ENCODE measurements at places on chromosomes 6 and 20.

DNA sequence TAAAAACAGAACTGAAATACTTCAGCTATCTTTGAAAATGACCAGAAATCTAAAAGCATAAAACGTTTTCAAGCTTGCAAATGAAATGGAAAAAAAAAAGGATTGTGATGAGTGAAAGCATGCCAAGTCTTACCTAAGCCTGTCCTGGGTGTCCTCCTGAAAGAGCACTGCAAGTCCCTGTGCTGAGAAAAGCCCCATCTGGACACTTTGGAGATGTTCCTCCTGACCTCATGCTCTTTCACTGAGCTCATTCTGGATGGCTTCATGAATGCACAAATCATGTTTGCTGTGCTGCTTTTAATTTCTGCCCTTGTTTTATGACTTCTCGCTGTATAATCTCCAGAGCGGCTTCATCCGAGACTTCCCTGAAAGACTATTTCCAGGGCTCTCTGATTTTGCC is 136.0 kb downstream of the SOD2 start:
- no peak for DNase-seq

DNA sequence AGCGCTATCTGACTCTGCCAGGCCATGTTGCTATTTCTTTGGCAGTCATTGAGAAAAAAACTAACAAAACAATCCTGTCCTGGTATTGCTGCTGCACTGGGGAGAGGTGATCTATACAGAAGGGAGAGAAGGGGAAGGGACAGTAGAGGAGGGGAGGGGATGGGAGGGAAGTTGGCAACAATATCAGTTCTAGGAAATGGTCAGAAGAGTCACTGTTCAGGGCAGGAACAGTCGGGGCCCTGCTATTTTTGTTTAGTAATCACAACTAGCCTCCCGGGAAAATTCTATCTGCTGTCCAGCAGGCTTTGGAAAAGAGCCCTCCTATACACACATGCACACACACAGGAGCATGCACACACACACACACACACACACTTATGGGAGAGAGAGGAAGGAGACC is 142.3 kb upstream of the CARMIL1 start:
- no peak for DNase-seq

GRCh38 chr6:159359581-159360297 is 190.5 kb downstream of the FNDC1 start:
- no peak for DNase-seq

DNA sequence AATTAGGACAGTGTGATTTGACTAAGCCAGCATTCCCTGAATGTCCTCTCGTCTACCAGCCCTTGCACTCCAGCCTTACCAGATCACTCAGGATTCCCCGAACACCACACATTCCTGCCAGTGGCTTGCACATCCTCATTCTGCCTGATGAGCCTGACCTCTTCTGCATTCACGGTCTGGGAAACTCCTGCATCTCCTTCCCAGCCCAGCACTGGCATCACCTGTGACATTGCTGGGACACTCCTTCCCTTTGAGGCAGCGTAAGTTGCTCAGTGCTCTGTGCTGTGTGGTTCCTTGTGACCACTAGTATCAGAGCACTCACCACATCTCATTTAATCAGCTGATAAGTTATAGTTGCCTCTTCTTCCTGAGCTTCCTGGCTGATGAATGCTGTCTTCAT is 17.3 kb downstream of the NCOA7 start:
- DNase-seq = no peak

- no peak for DNase-seq
These were observed 48.0 kb upstream of the FOXQ1 start for GRCh38 chr6:1263850-1264377.

DNA sequence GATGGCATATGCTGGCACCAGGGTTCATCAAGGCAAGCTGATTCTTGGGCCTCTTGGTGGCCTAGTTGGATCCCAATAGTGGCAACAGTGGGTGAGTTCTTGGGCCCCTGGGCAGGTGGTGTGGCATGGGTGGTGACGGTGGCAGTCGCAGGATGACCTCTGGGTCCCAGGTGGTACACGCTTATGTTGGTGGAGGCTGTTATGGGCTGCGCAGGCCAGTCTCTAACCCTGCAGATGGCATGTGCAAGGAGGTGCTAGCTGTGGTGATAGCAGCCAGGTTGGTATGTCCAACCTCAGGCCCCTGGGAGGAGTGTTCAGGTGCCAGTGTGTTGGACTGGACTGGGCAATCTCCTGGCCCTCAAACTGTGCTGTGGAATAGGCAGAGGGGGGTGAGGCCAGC is 46.2 kb downstream of the CYB5R4 start:
- no peak for DNase-seq

- no peak for DNase-seq
These were observed 32.5 kb upstream of the MAS1 start for GRCh38 chr6:159858259-159858658.

DNA sequence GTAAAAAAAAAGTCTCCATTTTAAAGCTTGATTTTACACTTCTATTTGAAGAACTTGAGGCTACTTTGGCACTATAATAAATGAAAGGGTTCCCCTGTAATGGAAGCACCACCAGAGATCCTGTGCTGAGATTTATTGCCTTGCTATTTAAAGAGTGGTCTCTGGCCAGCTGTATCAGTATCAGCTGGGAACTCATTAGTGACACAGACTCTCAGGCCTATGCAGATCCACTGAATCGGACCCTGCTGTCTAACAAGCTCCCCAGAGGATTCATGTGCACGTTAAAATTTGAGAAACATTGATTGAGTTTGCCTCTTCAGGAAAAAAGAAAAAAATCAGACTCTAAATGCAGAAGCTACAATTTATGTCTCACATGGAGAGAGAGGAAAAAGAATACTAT is 299.9 kb upstream of the BMP2 start:
- no peak for DNase-seq

- DNase-seq = no peak
These were observed 552.4 kb downstream of the RFPL4B start for GRCh38 chr6:112899541-112899940.

DNA sequence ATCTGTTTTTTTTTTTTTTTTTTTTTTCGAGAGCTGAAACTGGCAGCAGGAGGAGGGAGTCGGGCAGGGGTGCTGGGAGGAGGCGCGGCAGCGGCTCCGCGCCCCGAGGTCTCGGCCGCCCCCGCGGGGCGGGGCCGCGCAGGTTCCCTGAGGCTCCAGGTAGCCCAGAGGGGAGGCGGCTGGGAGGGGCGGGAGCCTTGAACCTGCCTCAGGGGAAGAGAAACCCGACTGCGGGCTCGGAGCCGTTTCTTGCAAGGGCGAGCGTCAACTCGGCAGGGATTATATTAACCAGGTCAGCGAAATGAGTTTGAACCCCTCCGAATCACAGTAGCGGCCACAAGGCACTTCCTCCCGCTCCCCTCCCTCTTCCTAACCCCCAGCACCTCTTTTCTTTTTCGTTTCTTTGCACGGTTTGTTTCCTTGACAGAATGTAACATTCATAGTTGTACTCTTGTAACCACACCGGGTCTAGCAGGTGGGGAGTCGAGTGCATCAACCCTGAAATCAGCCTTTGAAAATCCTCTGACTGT is 2.0 kb downstream of the MYB start:
- DNase-seq = peak; percentile 49

DNA sequence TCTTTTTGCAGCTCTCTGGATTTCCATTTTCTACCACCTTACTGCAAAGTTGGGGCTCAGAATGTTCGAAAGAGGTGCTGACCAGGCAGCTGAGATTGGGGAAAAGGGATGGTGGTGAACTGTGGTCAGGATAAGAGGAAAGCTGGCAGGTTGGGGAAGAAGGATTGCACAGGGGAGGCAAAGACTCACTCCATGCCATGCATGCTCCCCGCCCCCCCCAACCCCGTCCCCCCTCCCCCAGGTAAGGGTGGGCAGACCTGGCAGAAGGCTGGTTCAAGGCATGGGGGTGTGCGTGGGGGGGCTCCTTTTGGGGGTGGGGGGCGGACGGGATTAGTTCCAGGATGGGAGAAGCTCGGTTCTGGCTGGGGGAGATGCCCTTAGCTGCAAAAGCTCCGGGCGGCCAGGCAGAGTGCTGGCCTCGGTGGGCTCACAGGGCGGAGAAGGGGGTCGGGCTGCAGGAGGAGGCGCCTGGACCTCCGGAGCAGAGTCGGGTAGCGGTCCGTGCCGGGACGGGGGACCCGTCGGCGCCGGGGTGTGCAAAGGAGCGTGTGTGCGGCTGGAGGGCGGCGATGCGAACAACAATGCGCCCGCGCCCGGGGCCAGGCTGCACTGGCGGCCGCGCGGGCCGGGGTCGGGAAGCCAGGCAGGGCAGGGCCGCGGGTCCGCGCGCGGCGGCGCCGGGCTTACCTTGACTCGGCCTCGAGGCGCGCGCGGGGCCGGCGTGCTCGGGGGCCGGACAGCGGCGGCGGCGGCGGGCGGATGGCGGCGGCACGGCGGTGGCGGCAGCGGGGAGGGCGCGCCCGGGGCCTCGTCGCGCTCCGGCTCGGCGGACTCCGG is 880 bp downstream of the ADNP start:
- no peak for DNase-seq

DNA sequence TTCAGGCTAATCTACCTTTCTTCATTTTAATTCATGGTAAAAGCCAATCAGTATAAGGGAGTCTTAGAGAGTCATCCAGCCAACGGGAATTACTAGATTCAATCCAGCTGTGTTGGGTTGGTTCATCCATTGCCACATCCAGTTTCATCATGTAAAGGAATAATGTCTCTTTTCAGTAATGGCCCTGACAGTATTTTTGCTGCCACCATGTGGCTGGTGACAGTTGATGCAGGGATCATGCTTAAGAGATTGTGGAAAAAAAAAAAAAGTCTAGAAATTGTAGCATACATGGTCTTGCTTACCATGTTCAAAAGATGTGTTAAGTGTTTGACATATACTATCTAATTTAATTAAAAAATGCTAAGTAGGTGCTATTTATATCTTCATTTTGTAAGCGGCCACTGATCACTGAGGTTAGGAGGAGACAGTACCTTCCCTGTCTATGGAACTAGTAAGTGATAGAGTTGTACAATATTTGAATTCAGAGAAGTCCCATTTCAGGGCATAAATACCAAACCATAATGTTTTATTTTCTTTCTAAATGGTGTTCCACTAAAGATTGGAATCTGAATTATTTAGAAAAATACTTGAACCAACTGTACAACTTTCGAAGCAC is 135.9 kb downstream of the KHDRBS2 start:
- DNase-seq = no peak

- no peak for DNase-seq
These were observed 32.7 kb downstream of the PLN start for GRCh38 chr6:118580585-118581419.

- DNase-seq = no peak
These were observed 150.9 kb downstream of the MYLK4 start for GRCh38 chr6:2599817-2600216.

DNA sequence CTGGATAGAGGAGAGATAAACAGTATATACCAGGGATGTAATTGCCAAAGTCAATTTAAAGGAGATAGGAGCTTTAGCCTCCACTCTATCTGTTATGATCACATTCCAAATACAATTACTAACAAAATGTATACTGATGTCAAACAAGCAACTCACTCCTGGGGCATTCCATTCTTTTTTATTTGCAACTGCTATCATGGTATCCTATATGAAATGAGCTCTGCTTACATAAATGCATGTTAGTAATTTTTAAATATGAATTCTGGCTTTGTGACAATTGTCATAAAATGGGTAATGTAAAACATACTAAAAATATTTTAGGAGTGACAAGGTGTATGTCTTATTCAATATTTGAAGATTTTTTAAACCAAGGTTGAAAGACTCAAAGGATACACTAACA is 751.1 kb downstream of the HACE1 start:
- no peak for DNase-seq

GRCh38 chr6:56003616-56004015 is 128.2 kb upstream of the BMP5 start:
- DNase-seq = no peak

GRCh38 chr6:132648828-132649227 is 10.2 kb downstream of the TAAR1 start:
- DNase-seq = no peak

DNA sequence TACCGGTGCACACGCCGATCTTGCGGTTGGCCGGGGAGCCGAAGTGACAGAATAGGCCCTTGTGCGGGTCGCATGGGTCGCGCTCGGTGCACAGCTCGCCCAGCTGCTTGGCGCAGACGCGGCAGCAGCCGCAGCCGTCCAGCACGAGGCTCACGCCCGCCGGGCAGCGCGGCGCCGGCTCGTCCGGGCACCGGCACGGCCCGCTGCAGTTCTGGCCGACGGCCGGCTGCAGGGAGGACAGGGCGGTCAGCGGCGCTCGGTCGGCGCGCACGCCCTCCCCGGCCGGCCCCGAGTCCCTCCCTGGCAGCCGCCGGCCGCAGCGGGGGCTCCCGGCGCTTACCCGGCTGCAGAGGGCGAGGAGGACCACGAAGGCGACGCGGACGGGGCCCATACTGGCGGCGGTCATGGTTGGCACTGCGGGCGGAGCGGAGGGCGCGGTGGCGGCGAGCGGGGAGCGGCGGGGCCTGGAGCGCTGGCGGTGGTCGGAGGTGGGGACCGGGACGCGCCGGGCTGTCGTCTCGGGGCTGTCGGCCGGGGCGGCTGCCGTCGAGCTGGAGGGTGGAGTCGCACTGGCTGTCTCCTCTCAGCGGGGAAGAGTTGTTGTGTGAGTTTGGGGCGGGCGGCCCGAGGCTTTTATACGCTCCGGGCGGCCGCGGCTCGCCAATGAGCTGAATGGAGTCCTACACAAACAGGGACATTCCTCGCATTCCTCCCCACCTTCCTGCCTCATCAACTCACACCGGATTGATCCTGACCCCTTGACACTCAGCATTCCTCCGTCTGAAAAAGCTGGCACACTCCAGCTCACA is at the start of gene CCN2:
CCN2 (minus strand) TSS at position 606 of the 809 bp plus-strand sequence; CDS start at position 406, 200 bp downstream.
- no peak for DNase-seq

DNA sequence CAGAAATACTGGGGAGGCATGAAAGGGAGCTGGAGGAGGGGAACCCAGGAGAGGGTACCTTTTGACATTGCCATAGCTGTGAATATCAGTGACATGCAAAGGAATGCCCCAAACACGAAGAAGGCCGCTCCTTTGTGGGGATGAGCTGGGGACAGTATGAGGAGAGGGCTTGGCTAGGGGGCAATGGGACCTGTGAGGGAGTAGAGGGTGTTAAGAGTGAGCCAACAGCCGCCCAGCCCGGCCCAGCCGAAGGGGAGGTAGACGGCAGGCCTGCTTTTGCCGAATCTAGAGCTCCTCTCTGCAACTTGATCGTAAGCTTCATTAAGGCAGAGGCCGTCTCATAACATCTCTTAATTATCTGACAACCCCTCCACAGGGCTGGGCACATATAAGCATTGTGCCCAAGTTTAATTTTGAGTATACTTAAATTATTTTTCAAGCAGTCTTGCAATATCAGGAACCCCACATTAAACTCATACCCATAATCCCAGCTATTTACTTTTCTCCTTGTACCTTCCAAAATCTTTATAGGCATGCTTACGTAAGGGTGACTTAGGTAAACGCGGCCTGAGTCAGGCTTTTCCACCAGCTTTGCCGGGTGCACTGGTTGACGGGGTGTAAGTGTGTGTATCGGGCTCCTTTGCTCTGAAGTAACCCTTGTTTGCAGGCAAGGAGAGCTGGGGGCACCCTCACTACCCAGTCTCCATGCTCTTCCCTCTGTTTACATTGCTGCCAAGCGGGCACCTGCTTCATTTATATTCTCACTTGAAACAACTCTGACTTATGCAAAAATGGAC is 24.9 kb upstream of the VEGFA start:
- DNase-seq = no peak

- no peak for DNase-seq
These were observed 108.7 kb downstream of the FOXA2 start for GRCh38 chr20:22475662-22476061.

All from activated CD8-positive, alpha-beta memory T cell treated with anti-CD3 and anti-CD28 coated beads for 1 hour (primary cell).